T-helper 1 cell treated with Interleukin-12 subunit alpha and Interleukin-12 subunit beta and Interleukin-4 antibody, amounts not matched to agents 30 ng/mL and 1 ng/mL, for 36 hours (primary cell): ENCODE measurements at places on chromosomes 6 and 20. TPM values are rescaled to one million over a fixed set of nuclear protein-coding genes. Genes with fewer than 3 reads are reported as not detected.

Gene CST5
- total RNA-seq: not detected in 2 replicates

Gene CTCFL
- total RNA-seq: not detected in 2 replicates

Gene OPRL1
- 0.61 and 0.64 TPM in 2 replicates for total RNA-seq

Gene PHACTR1
- 3.3 and 4.3 TPM in 2 replicates for total RNA-seq

Gene SYNDIG1
- total RNA-seq: not detected in 2 replicates

Gene SOX18
- 1.8 and 2.2 TPM in 2 replicates for total RNA-seq

Gene PTGIS
- 11.6 and 11.7 TPM in 2 replicates for total RNA-seq

Gene EGFL8
- 6.5 and 6.8 TPM in 2 replicates for total RNA-seq

Gene SMLR1
- not detected in 2 replicates for total RNA-seq

Gene PDE7B
- total RNA-seq: 7.1 and 8.4 TPM in 2 replicates
